Stimulated activated CD8-positive, alpha-beta memory T cell treated with anti-CD3 and anti-CD28 coated beads, Interleukin-4, amount 100 ng/mL, for 4 hours (primary cell): ENCODE measurements at places on chromosomes 16 and 17.

DNA sequence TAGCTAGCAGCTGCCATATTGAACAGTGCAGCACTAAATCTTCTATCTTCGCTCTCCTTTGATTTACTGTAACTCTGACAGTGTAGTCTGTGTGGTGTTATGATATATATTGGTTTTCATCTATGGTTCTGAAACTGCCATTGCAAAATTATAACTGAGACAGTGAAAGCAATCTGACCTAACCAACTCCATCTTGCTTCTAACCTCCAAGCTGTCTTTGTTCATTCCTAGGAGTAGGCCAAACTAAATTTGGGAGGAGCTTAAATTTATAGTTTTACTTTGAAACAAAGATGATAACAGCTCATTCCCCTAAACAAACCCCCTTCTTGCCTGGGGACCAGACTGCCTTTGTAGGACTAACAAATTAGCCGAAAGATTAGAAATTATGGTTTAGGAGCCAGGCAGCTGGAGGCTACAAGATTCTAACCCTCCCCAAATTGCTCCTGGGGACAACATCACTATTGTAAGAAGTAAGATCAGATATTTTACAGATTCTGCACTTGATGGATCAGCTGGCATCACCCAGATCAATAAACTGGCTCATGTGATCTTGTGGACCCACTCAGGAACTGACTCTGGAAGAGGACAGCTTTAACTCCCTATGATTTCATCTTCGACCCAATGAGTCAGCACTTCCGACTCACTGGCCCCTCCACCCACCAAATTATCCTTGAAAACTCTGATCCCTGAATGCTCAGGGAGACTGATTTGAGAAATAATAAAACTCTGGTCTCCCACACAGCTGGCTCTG lies 47.0 kb upstream of the FBXO47 start:
- DNase-seq = no peak

- DNase-seq = no peak
Observed at GRCh38 chr16:16120382-16121184, 102.7 kb downstream of the ABCC6 start.

- no peak for DNase-seq
Observed at GRCh38 chr16:25052151-25052511, 37.0 kb upstream of the ARHGAP17 start.

DNA sequence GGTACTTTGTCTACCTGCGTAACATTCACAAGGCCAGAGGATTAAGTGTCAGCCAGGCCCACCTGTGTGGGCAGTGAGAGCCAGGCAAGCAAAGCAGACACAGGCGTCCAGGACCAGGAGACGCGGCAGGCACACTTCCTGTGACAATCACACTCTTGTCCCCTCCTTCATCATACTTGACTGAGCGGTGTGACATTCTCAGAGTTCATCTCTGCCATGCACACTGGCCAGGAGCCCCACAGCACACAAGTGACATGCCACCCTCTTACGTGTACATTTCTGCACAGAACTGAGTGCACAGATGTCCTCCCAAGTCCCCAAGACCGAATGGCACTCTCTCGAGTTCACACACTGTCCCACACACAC lies 8.7 kb downstream of the PPP1R9B start:
- DNase-seq = no peak

DNA sequence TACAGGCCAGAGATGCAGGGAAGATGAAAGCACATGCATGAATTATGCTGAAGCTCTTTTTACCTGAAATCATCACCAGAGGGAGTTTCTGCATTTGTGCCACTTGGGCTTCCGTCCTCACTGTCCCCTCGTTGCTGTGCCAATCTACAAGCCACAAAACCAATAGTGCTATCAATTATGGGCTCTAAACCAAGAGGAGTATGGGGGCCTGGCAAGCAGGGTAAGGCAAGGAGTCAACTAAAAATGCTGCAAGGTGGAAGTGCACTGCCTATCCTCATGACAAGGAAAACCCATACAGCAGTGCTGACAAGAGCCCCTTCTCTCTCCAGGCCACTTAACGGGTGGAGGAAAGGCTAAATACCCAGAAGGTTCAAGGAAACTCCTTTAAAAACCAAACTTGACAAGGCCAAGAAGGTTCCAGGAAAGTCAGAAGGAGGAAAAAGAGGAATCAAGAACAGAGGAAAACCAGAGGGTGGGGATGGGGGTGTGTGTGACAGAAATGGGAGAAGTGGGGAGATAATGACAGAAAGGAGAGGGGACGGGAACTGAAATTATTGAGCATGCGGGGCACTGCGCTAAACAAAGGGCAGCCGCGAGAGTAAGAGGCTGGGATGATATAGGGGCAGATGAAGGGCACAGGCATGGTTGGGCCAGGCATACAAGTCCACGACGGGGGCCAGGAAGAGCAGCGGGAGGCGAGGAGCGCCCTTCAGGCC lies 674 bp downstream of the C17orf75 start:
- DNase-seq = no peak

- DNase-seq = no peak
Observed at GRCh38 chr17:28118362-28118761, 75.9 kb downstream of the NLK start.

DNA sequence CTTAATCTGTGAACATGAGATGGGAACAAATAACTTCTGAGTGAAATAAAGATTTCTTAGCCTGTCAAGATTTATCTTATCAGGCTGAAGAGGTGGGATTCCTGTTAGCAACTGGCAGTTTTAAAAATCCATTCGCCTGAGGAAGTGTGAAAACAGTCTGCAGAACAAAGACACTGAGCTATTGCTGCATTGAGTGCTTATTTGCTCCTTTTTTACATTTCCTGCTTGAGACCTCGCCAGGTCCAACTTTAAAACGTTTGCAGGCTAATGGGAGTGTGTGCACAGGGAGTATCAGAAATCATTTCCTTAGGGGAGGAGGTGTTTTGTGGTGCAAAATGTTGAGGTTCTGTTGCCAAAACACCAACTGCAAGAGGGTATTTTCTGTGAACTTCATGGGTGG lies 957.8 kb upstream of the RBFOX1 start:
- DNase-seq = no peak

- no peak for DNase-seq
Observed at GRCh38 chr17:82705756-82706155, 7.3 kb upstream of the RAB40B start.

DNA sequence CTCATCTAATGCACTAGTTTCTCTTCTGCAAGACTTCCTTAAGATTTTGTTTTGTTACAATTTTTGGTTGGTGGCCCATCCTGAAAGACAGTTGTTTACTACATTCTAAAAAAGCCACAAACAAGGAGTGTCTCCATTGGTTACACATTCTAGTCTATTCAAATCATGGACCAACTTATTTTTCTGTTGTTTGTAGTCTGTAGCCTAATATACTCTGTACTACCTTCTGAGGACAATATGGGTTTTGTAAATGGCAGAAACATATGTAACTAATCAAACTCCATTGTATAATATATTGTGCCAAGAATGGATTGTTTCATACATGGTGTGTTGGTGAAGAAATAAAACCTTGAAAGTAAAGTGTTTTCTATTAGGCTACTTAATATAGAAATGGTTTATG lies 79.5 kb upstream of the DHX40 start:
- no peak for DNase-seq
